ENCODE measurements at places on chromosomes 16 and 17.
A peak's percentile ranks its signal among the peaks of the same experiment; 100 is the strongest.

- no peak for DNase-seq
These were observed 89.0 kb upstream of the DHX40 start for GRCh38 chr17:59476413-59476812.

GRCh38 chr16:71648921-71649320, 22.9 kb downstream of the MARVELD3 start:
- DNase-seq: no peak

DNA sequence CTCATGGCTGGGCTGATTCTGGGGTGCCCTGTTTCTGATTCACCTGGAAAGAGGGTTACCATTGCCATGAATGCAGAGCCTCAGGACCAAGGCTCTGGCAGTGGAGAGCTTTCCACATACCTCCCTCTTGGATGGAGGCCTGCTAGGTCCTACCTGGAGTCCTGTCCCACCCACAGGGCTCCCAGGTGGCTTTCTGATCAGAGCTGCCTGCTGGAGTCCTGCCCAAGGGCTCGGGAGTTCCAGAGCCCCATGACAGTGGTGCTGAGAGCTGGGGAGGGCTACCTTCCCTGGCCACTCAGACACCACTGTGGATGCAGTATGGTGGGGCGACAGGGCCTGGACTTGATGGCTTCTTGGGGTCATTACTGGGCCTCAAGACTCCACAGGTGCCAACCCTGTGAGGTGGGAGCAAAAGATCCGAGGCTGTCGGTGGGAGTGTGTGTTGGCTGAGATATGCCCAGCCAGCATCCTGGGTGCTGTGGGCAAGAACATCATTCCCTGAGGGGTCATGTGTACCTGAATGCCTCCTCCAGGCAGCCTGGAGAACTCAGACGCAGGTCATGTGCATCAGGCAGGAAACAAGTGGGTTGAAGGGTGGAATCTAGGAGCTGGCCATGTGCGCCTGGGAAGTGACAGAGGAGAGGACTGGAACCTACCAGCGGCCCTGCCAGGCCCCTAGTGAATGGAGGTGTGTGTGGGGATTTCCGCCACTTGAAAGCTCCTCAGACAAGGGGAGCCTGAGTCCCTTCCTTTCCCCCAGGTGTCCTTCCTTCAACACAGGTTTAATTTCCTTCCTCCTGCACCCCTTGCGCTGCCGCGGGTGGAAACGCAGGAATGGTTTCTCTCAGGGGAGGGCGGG, 2.3 kb upstream of the WNT3 start:
- no peak for DNase-seq

DNA sequence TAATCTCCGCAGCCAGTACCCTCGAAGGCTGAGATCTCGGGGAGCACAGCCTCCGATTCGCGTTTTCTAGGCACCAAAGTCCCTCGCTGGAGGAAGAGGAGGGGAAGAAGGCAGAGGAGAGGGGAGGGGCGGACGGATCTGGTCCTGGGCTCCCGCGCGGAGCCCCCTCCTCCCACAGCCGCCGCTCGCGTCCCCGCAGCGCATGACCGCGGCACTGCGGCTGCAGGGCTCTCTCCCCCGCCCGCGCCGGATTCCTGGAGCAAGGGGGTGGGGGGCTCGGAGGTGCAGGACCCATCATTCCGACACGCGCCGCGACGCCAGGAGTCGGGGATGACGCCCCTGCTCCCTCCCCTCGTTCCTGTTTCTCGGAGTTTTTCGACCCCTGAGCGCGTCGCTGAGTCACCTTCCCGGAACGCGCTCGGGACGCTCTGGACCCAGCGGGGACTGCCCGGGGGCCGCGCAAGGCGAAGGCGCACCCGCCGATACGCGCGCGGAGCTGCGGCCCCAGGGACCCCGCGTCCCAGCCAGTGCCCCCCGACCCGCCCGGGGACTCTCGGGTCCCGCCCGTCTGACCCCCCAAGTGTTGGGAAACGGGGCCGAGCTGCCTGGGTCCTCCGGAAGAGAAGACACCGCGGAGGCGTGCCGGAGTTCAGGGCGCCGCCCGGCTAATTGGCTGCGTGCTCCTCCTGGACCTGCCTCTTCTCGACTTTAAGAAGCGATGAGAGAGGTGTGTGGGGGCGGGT, 1.4 kb upstream of the SPHK1 start:
- DNase-seq: no peak

DNA sequence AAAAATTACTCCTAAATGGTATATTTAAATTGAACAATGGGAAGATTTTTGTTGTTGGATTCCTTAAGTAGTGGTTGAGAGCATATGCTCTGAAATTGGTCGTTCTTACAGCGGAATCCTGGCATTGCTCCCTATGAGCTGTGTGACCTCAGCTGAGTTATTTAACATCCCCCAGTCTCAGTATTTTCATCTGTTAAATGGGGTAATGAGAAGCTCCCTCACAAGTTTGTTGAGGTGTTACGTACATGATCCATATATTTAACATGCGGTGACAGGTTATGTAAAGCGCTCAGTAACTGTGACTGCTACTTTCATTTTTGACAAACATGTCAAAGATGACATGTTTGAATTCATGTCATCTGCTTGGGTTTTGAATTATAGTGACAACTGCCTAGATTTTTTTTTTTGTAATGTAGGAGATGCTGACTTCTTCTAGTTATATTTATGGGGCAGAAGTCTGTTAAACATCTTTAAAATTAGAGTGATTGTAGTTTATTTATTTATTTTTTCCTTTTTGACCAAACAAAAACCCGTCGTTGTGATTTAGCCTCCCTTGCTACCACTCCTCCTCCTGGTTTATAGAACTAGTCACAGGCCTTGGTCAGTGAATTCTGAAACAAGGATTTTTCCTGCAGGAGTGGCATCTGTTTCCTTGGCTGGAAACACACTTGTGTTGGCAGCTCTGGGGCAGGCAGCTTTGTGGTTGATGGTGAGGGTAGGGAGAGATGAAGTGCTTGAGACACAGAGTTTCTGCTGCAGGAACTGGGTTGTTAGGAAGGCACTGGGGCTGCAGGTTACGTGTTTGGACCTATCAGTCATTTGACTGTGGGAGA, 268.8 kb downstream of the SNX29 start:
- DNase-seq: no peak

- DNase-seq: no peak
These were observed 6.8 kb downstream of the DNASE1 start for GRCh38 chr16:3661311-3661710.

- DNase-seq: no peak
These were observed 86.3 kb upstream of the TOX3 start for GRCh38 chr16:52633230-52633629.

DNA sequence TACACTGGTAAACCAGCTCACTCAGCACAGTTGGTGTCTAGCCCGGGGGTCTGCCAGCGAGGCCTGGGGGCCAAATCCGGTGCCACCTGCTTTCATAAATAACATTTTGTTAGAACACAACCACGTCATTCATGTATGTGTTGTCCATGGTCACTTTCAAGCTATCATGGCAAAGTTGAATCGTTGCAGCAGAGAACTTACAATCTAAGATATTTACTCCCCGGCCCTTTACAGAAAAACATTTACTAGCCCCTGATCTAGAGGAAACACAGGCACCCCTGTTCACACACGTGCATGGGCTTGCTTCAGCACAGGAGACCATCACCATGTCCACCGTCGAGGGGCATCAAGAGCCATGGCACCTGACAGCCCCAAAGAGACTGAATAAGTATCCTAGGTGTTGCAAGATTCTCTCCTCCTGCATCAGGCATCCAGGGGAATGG, 111.4 kb upstream of the DNAH9 start:
- DNase-seq: no peak

DNA sequence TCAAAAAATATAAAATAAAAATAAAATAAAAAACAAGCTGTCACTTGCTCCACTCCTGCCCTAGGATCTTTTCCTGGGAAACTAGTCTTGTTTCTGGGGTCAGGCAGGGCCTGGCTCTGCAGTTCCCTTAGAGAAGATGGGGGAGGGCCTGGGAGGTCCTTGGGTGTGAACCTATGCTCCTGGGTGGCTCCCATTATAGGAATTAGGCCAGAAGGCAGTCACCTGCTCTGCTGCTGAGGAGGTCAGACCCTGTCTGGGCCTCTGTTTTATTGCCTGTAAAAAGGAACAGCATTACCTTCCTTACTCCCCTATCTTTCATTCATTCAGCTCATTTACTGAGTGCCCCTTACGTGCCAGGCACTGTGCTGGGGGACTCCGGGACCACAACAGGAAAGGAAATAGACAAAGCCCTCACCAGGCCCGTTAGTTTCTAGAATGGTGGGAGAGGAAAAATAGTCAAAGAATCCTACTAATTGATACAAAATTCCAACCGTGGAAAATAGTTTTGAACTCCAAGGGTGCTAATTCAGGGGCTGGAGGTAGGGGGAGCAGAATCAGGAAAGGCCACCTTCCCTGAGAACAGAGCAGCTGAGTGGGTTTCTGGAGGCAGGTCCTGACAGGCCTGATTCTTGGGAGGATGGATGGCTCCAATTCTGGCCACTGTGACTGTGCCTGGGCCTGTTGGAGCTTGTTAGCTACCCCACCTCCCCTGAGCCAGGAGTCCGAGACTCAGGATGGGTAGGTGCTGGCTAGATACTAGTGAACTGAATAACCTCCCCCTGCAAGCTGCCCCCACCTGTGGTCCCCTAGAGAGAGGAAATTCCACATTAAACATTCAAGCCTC, 1.3 kb upstream of the SLC46A1 start:
- DNase-seq: no peak

DNA sequence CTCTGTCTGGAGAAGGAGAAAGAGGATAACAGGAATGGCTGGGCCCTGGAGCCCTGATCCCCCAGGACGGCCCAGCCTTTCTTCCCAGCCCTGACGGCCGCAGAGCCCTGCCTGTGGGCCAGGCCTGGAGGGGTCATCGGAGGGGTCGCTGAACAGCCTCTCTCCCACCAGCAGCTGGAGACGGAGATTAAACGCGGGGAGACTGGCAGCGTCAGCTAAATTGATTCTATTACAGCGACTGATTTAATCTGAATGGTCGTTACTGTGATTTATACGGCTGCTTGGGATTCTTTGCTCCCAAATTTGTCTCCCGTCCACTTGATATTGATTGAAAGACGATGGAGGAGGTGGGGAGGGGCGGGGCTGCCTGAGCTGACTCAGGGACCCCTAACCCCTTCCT, 7.1 kb upstream of the CDH15 start:
- DNase-seq: no peak

DNA sequence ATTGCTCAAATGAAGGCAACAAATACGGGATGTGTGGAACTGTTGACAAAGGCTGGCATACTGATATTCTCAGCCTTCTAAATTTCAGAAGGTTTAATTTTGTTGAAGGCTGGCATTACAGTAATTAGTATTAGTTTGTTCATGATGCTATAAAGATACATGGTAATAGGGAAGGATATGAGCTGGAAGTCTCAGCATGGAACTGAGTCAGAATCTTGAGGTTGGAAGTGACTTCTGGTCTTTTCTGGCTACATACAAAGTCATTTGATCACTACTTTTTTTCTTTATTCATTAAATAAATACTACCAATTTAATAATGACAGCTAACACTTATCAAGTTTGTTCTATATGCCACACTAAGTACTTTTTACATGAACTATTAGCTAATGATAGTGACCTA, 22.6 kb downstream of the RABEP1 start:
- DNase-seq: no peak

- no peak for DNase-seq
These were observed 8.9 kb upstream of the ULK2 start for GRCh38 chr17:19876529-19877161.

- DNase-seq: peak; percentile 28
These were observed 674 bp downstream of the C17orf75 start for GRCh38 chr17:32341141-32341856.
